Endodermal cell (in vitro differentiated cells): ENCODE measurements at places on chromosomes 11 and 22.

DNA sequence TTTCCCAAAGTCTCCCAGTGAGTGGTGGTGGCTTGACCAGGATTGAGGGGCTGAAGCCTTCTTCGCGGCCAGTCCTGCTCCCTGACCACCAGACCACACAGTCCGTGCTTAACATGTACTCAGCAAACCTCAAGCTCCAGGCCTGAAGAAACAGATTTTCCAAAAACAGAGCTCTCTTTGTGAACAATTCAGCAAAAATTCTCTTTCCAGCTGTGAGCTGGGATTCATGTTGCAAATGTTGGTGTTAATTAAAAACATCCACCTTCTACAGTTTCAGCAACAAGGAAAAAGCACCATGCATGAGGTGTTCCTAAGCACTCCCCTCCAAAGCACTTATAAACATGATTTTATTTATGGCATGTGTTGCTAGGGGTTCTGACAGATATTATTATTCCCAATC lies 129.5 kb downstream of the ETS1 start:
- H3K36me3 ChIP-seq: peaks cover 59% of the 10 kb centered on the region
- DNase-seq: no peak
- no peak overlapping the region for H3K27ac ChIP-seq
- H3K4me3 ChIP-seq: no peak overlapping the region
- H3K4me1 ChIP-seq: no peaks in the 10 kb centered on the region
- H3K27me3 ChIP-seq: no peaks in the 10 kb centered on the region

GRCh38 chr11:64445651-64446050 lies 86.7 kb downstream of the RPS6KA4 start:
- no peaks in the 10 kb centered on the region for H3K36me3 ChIP-seq
- DNase-seq: no peak
- no peak overlapping the region for H3K27ac ChIP-seq
- no peaks in the 10 kb centered on the region for H3K27me3 ChIP-seq
- no peak overlapping the region for H3K4me3 ChIP-seq

DNA sequence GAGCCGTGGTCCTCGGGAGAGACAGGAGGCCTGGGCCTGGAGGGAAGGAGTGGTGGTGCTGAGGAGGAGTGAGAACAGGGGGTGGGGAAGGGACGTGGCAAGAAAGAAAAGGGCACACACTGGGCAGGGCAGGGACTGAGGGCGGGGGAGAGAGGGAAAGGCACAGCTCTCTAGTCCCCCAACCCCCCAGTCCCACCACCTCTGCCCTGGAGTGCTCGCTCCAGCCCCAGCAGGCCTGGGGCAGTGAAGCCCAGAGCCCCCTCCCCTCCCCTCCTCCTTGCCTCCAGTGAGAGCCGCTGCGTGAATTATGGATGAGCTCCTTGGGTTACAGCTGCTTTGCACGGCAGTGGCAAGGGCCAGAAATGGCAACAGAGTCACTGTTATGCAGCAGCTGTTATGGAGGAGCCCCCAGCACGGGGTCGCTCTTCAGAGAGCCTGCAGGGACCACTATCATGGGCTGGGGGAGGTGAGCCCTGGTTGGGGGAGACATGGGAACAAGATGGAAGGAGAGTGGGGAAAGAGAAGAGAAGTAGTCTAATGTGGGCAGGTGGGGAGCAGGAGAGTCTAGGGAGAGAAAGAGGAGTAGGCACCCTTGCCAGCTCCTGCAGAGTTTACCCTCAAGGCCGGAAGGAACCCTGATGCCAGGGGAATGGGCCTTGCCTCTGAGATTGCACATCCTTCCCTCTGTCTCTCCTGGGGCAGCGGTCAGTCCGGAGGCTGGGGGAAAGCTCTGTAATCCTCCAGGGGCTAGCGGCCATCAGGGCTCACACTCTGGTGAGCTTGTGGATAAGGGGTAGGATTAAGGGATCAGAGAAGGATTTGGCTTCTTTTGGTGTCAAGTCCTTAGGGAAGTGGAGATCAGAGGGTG lies 3.6 kb downstream of the RTN4RL2 start:
- peak; percentile 46 for DNase-seq
- H3K36me3 ChIP-seq: no peaks in the 10 kb centered on the region
- H3K27me3 ChIP-seq: peaks cover 96% of the 10 kb centered on the region
- peak overlapping the region; percentile 63 for H3K27ac ChIP-seq

DNA sequence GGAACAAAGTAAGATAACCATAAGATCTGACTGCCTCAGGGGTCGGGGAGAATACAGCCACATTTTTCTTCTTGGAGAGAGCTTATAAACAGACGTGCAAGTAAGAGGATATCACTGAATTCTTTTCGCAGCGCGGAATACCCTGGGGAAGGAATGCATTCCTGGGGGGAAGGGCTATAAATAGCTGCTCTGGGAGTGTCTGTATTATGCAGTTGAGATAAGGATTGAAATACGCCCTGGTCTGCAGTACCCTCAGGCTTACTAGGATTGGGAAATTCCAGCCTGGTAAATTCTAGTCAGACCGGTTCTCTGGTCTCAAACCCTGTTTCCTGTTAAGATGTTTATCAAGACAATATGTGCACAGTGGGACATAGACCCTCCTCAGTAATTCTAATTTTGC lies 1491.7 kb upstream of the RAG2 start:
- H3K27me3 ChIP-seq: no peaks in the 10 kb centered on the region
- H3K4me3 ChIP-seq: no peak overlapping the region
- DNase-seq: no peak
- H3K4me1 ChIP-seq: no peaks in the 10 kb centered on the region
- no peaks in the 10 kb centered on the region for H3K36me3 ChIP-seq
- H3K27ac ChIP-seq: no peak overlapping the region

DNA sequence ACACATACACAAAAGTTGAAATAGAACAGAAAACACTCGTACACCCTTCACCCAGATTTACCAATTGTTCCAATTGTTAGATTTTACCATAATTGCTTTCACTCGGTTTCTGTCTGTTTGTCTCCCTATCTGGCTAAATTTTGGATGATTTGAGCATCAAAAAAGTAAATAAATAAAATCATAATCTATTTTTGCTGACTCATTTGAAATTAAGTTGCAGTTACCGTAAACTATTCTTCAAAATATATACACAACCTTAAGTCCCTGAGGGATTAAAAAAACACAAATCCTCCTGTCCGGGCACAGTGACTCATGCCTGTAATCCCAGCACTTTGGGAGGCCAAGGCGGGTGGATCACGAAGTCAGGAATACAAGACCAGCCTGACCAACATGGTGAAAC lies 81.3 kb upstream of the SYT9 start:
- H3K4me3 ChIP-seq: no peak overlapping the region
- H3K4me1 ChIP-seq: no peaks in the 10 kb centered on the region
- H3K36me3 ChIP-seq: no peaks in the 10 kb centered on the region
- no peak for DNase-seq
- no peak overlapping the region for H3K27ac ChIP-seq

- peaks cover 43% of the 10 kb centered on the region for H3K36me3 ChIP-seq
- H3K27ac ChIP-seq: no peak overlapping the region
- no peaks in the 10 kb centered on the region for H3K4me1 ChIP-seq
- DNase-seq: no peak
These were observed 13.3 kb upstream of the RASL10A start for GRCh38 chr22:29328566-29329500.

DNA sequence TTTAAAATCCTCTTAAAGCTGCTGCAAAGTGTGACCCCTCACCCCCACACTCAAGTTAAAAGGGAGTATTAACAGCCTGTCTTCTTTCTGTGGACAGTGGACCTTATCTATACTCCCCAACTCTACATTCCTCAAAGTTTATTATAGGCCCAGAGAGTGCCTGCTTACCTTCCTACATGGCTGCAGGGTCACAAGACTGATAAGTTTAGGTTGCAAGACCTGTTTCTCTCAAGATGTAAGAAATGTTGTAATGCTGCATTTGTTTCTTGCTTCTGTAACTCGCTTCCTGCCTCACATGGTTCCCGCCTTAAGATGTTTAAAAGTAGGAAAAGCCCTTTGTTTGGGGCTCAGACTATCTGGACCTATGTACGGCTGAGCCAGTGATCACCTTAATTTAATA lies 10.1 kb upstream of the NXPE1 start:
- no peaks in the 10 kb centered on the region for H3K4me1 ChIP-seq
- no peaks in the 10 kb centered on the region for H3K36me3 ChIP-seq
- no peak overlapping the region for H3K27ac ChIP-seq

GRCh38 chr11:19168090-19168489 lies 33.7 kb downstream of the CSRP3 start:
- no peak for DNase-seq
- no peak overlapping the region for H3K27ac ChIP-seq
- no peaks in the 10 kb centered on the region for H3K27me3 ChIP-seq
- no peak overlapping the region for H3K4me3 ChIP-seq

- no peak for DNase-seq
- H3K27me3 ChIP-seq: no peaks in the 10 kb centered on the region
- no peak overlapping the region for H3K27ac ChIP-seq
- no peak overlapping the region for H3K4me3 ChIP-seq
These were observed 50.9 kb downstream of the PPP2R1B start for GRCh38 chr11:111715142-111715816.

- H3K4me3 ChIP-seq: peak overlapping the region; percentile 54
- DNase-seq: no peak
- H3K27me3 ChIP-seq: no peaks in the 10 kb centered on the region
These were observed 267.8 kb downstream of the TBC1D22A start for GRCh38 chr22:47030143-47030661.

GRCh38 chr22:24580276-24580675 lies 12.6 kb downstream of the LRRC75B start:
- no peak overlapping the region for H3K4me3 ChIP-seq
- H3K27me3 ChIP-seq: no peaks in the 10 kb centered on the region
- peaks cover 6% of the 10 kb centered on the region for H3K36me3 ChIP-seq
- H3K27ac ChIP-seq: no peak overlapping the region
- no peak for DNase-seq

DNA sequence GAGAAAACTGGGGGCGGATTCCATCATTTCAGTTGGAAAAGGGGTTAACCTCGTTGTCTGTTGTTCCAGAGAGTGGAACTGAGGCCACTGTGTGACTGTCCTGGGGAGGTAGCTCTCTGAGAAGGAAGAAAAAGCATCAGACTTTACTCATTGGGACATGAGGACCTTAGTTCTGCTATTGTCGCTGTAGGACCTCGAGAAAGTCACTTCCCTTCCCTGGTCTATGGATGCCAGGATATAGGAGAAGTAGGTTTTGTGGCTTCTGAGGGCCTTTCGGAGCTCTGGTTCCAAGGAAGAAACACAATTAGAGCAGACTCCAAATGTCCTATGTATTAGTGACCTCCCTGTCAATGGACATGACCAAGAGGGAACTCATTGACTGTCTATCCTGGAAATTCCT lies 6.2 kb downstream of the MYO18B start:
- H3K4me3 ChIP-seq: no peak overlapping the region
- no peaks in the 10 kb centered on the region for H3K36me3 ChIP-seq
- DNase-seq: no peak

DNA sequence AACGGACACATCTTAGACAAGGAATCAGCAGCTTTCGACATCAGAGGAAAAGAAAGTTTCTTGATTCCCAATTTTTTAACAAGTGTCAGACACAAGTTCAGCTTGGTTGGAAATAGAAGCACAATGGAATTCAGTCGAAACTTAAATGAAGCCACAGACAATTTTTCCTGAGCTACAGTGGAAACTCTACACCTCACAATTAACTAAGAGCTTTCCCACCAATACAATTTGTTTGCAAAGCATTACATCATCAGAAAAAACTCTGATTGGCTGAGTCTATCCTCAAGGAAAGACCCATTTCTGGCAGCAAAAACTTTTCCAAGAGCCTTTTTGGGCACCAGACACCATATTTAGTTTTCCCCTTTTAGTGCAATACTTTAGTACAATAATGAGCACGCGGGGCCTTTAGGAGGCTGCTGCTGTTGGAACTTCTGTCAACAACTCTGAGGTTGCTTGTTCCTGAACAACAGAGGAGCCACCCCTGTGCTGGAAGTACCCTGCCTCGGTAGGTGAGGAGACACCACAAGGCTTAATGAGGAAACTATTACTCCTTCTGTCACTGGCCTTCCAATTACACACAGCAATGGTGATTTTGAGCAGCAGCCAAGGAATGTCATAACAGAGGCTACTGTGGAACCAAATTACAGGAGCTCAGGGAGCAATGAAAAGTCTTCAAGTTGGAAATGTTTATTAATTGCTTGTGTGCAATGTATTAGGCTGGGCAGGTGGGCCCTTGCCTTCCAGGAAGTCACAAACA lies 61.9 kb upstream of the BARX2 start:
- H3K27ac ChIP-seq: no peak overlapping the region
- H3K27me3 ChIP-seq: no peaks in the 10 kb centered on the region
- H3K4me3 ChIP-seq: no peak overlapping the region
- no peak for DNase-seq
- H3K4me1 ChIP-seq: peaks cover 18% of the 10 kb centered on the region

GRCh38 chr11:85718991-85719807 lies 33.2 kb upstream of the CCDC89 start:
- peak; percentile 76 for DNase-seq
- peak overlapping the region; percentile 88 for H3K27ac ChIP-seq
- H3K4me1 ChIP-seq: peaks cover 4% of the 10 kb centered on the region

DNA sequence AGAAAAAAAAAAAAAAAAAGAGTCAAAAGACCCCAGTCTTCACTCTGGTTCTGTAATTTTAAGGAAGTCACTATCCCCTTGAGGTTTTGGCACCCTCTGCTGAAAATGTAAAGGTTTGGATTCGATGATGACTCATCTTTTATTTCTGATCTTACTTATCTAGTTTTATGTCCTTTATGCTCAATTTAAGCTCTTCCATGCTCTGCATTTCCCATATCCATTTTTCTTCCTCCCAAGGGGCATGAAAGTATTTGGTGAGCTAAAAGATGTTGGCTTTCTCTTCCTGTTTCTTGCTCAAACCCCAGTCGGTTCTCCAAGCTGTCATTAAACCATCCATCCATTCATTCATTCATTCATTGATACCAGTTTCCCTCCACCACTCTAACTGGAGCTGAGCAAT lies 61.0 kb upstream of the CDON start:
- H3K4me1 ChIP-seq: no peaks in the 10 kb centered on the region
- H3K36me3 ChIP-seq: no peaks in the 10 kb centered on the region
- H3K27me3 ChIP-seq: peaks cover 7% of the 10 kb centered on the region
- H3K27ac ChIP-seq: no peak overlapping the region
- DNase-seq: no peak
- no peak overlapping the region for H3K4me3 ChIP-seq

- DNase-seq: no peak
- H3K4me3 ChIP-seq: no peak overlapping the region
- no peaks in the 10 kb centered on the region for H3K27me3 ChIP-seq
These were observed 17.9 kb downstream of the CAPN5 start for GRCh38 chr11:77084581-77085191.

DNA sequence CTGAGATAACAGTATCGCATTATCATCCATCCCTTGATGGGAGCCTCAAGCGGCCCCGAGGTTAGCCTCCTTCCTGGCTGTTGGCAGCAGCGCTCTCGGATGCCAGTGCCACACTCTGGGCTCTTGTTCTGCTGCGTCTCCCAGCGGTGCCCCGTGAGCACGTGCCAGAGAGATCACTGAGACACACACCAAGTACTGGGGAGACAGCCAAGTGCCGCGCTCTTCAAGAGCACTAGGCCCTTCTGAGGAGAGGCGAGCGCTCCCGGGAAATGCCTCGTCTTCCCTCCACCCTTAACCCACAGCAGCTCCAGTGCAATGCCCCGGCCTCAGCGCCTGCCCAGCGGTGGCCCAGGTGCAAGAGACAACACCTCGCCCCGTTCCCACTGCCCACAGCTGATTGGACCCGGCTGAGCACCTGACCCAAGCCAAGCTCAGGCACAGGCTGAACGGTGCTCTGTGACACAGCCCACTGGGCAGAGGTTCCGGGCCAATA lies 248.3 kb upstream of the NARS2 start:
- no peaks in the 10 kb centered on the region for H3K27me3 ChIP-seq
- H3K4me1 ChIP-seq: no peaks in the 10 kb centered on the region
- H3K27ac ChIP-seq: no peak overlapping the region
- DNase-seq: peak; percentile 63
- no peaks in the 10 kb centered on the region for H3K36me3 ChIP-seq
